ENCODE measurements at places on chromosomes 2 and 18.

DNA sequence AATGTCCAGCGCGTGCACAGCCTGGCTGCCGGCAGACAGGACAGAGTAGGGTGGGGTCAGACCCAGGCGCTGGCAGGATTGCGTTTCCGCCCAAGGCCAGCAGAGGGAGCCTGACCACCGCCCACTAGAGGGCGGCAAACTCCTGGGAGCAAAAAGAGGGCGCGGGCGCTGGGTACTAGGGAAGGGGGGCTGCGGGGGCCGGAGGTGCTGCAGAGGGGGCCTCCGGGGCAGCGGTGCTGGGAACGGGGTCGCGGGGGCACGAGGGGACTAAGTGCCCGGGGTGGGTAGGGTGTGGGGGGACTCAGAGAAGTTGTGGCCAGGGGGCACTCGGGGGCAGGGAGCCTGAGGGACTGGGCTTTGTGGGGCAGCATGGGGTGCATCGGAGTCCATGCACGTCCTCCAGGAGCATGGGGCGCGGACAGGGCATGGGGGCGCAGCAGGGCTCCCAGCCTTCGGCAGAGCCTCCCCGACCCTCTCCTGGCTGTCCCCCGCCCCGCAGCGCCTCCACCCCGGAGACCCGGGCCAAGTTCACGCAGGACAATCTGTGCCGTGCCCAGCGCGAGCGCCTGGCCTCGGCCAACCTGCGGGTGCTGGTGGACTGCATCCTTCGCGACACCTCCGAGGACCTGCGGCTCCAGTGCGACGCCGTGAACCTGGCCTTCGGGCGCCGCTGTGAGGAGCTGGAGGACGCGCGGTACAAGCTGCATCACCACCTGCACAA lies 3.2 kb downstream of the TEKT4 start:
- no peak for DNase-seq

DNA sequence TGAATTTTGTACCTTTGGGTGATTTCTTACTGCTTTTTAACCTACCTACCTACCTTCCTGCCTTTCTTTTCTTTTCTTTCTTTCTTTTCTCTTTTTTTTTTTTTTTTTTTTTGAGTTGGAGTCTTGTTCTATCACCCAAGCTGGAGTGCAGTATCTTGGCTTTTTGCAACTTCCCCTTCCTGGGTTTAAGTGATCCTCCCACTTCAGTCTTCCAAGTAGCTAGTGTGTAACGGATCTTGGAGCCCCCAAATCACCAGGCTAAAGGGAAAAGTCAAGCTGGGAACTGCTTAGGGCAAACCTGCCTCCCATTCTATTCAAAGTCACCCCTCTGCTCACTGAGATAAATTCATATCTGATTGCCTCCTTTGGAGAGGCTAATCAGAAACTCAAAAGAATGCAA lies 61.3 kb downstream of the DDX18 start:
- no peak for DNase-seq

- DNase-seq = no peak
Measured at GRCh38 chr2:76579911-76580310, 869.2 kb upstream of the GCFC2 start.

DNA sequence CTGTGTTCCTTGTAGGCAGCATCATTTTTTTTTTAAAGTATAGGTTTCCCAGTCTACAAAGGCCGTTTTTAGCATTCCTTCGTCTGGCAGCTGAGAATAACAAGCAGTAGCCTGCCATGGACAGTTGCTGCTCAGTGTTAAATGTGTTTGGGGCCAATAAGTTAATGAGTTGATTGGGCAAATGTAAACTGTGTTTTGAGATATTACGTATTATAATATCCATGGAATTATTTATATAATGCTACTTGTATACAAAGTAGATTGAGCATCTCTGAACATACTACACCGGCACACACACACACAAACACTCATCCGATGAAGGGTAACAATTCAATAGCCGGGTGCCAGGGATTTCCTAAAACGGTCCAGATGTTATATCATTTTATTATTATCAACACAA lies 97.2 kb downstream of the IRS1 start:
- no peak for DNase-seq

GRCh38 chr2:154589514-154589913 lies 109.0 kb upstream of the KCNJ3 start:
- DNase-seq = no peak

- DNase-seq = no peak
Measured at GRCh38 chr18:56661360-56662062, 10.4 kb downstream of the WDR7 start.

- DNase-seq = no peak
Measured at GRCh38 chr2:38598991-38599295, 3.8 kb downstream of the HNRNPLL start.

DNA sequence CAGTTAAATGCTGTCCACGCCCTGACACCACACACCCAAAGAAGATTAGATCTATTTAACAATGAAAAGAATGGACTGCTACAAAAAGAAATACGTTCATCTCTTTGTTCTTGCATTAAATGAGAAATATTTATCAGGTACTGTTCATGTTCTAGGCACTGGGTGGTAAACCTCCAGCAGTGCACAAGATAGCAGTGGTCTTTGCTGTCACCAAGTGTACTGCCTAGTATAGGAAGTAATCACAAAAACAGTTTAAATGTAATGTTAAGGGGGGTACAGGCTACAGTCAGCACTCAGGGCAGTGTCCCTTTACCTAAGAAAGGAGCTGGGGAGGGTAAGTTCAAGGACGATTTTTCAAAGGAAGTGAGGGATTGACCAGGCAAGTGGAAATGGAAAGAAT lies 443.6 kb downstream of the PARD3B start:
- no peak for DNase-seq

DNA sequence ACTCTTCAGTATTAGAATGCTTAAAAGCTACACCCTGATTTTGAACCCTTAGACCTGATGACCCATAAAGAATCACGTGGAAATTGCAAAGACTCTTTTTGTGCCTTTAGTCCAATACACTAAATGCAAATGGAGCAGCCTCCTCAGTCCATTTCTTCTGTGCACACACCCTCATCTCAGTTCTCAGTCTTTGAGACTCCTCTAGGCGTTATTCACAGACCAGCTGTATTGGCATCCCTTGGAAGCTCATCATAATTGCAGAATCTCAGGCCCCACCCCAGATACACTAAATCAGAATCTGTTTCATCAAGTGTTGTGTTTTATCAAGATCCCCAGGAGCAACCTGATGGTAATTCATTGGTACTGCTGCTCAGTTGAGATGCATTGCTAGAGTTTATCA lies 335.0 kb upstream of the ATP5MC3 start:
- DNase-seq = no peak

GRCh38 chr2:150978053-150978452 lies 283.6 kb downstream of the RBM43 start:
- DNase-seq = no peak

DNA sequence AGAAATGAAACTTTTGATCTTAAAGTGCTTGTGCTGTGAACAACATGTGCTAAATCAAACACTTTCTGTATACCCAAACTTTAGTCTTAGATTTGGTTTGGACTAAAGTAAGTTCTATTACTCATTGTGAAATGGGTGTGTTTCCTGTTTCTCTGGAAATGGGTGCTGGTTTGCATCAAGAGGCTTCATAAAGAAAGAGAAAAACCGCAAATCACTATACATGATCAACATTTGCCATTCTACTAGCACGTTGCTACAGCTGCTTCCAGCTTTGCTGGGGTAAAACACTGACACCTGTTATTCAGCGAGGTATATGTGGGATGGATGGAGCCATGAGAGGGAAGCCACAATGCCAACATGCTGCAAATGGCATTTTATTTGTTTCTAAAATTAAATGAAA lies 547.0 kb upstream of the ACVR2A start:
- DNase-seq = no peak

- DNase-seq = peak; percentile 29
Measured at GRCh38 chr2:85804583-85804982, 50.8 kb downstream of the ATOH8 start.

- no peak for DNase-seq
Measured at GRCh38 chr2:26312471-26312870, 33.5 kb upstream of the SELENOI start.

- peak; percentile 21 for DNase-seq
Measured at GRCh38 chr2:172931918-172932520, 143.6 kb upstream of the MAP3K20 start.

DNA sequence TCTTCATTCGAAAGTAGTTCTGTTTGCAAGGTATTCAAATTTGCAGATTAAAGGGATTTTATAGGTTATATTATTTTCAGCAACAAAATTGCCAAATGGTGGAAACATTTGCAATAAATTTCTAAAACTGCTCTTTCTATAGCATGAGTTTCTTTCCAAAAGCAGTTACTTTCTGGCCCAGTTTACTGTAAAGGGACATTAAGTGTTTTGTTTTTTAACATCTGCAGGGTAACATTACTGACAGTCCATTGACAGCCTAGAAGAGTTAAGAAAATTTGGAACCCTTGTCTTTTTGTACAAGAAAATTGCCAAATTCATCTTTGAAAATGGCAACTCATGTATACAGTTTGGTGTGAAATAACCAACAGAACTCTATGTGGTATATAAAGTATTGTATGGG lies 375.1 kb downstream of the SETBP1 start:
- no peak for DNase-seq

GRCh38 chr2:164697688-164698461 lies 76.6 kb upstream of the GRB14 start:
- no peak for DNase-seq

DNA sequence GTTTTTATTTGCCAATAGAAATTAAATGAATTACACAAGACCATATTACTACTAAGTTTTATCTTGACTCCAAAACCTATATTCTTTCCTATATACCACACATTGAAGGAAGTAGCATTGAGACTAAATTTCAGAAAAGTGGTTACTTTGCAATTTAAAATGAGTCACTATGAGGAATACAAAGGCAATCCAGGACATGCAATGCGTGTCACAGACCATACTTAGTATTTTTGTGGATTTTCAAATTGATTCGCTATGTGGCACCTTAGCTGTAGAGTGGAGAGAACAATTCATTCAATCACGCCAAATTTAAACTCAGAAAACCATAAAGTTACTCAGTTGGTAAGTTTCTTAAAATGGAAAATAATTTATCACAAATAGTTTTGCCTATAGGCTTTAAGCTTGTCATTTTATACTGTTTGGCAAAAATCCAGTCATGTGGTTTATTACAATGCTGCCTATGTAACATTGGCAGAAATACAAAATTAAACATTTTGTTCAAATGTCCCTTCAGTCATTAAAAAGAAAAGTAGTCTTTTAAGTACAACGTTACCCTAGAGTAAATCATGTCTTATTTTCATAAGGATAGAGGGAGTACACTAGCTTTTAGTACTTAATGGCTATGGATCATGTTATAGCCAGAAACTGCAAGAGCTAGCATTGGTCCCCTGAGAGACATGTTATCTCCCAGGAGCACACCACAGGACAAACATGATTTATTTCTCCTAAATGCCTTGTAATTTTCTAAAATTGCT lies 222.8 kb upstream of the CDH7 start:
- DNase-seq = no peak

- no peak for DNase-seq
Measured at GRCh38 chr2:167980439-167980838, 267.0 kb downstream of the STK39 start.

DNA sequence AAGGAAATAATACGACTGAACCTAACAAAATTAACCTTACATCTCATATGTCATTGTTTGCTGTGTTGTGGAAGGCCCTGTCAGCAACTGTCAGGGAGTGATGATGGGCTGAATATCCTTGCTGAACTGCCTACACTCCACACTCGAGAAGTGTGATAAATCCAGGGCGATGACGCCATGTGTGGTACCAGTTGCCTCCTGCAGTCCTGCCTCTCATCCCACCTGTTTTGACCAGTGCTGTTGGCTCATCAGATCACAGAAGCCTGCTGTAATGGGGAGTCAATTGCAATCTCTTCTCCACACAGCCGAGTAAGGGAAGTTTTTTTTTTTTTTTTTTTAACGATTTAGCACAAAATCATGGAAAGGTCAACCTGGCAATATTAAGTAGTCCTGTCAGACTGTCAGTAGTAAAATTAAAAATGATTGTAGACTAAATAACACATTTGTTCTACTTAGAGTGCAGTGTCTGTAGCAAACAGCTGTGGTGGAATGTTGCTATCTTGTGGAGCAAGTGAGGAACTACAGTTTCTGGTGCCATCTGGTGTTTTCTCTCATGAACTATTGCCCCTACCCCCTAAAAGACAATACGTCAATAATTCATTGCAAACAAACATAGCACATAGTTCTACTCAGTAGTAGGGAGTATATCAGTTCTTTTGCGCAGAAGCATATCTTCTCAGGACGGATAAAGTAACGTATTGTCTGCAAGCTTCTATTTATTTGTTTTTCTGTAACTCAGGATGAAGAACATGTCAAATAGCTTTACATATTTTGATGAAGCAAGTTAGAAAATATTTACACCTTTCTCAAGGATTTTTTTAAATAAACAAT lies 347.6 kb downstream of the CTNNA2 start:
- DNase-seq = no peak

GRCh38 chr2:121648206-121649148 lies 785 bp downstream of the CLASP1 start:
- no peak for DNase-seq

- no peak for DNase-seq
Measured at GRCh38 chr18:61199171-61199848, 133.9 kb upstream of the CDH20 start.

DNA sequence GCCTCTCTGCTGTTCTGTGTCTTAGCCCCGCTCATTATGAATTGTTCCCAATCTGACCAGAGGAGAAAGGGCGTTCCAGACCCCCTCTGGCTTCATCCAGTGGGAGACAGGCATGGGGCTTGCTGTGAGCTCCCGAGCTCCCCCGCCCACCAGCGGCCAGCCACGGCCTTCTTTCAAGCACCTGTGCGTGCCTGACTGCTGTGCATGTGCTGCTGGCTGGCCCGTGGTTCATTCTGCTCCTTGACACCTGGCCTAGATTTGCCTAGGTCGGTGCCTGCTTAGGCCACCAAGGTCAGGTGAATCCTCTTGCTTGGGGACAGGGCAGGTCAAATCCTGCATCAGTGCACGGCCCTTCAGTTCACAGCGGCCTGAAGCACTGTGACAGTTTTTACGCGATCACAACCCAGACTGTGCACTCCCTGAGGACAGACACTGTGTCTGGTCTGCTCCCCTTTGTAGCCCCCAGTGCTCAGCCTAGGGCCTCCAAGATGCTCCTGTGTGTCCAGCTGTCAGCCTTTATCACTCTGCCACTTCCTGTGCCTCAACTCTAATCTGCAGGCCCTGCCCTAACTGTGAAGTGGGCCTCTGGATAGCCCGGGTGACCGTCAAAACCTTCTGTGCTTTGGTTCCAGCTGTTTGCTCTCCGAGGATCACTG lies 3.6 kb upstream of the LPIN1 start:
- DNase-seq = no peak

DNA sequence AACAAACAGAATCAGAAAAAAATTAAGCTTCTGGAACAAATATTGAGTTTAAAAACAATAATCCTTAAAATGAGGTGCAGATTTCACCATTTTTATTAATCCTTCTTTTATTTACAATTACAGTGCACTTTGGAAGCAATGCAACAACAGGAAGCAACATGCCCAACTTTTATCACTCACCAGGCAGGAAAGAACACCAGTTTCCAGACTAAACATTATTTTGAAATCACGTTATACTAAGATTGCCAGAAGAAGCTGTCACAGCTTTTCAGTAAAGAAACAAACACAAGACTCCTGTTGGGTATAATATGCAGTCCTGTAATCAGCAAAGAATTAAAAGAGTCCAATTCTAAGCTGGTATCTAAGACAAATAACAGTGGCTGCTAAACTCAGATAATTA lies 137.9 kb upstream of the ZC3H15 start:
- DNase-seq = no peak

Measured in CD8-positive, alpha-beta memory T cell (primary cell).